ENCODE measurements at places on chromosomes 7 and 10.
A peak's percentile ranks its signal among the peaks of the same experiment; 100 is the strongest.

DNA sequence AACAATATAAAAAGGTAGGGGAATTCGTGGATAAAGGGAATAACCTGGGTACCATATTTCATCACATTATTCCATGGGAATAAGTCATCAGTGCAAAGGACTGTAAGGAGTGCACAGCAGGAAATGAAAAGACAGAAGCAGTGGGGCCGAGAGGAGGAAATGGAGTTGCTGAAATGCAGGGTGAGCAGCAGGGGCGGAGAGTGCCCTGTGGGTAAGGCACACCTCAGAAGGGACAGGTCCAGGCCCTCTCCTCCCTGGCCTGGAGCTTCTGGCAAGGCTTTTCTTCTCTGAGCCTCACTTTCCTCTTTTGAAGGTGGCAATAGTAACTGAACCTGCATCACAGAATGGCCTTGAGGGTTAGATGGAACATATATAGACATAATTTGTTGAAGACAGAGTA, 26.2 kb downstream of the IKZF1 start:
- DNase-seq = no peak

- DNase-seq = no peak
Measured at GRCh38 chr7:30321089-30321881, 36.9 kb downstream of the ZNRF2 start.

DNA sequence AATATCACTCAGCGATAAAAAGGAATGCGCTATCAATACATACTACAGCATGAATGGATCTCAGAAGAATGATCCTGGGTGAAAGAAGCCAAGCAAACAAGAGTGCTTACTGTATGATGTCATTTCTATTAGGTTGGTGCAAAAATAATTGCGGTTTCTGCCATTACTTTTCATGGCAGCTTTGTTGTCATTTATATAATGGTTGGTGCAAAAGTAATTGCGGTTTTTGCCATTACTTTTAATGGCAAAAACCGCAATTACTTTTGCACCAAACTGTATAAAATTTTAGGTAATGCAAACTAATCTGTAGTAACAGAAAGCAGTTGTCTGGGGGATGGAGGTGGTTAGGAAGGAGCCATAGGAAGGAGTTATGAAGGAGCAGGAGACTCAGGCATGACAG, 318.3 kb upstream of the ZMIZ1 start:
- DNase-seq = no peak

- DNase-seq = peak; percentile 12
Measured at GRCh38 chr7:35983626-35984025, 169.4 kb upstream of the EEPD1 start.

DNA sequence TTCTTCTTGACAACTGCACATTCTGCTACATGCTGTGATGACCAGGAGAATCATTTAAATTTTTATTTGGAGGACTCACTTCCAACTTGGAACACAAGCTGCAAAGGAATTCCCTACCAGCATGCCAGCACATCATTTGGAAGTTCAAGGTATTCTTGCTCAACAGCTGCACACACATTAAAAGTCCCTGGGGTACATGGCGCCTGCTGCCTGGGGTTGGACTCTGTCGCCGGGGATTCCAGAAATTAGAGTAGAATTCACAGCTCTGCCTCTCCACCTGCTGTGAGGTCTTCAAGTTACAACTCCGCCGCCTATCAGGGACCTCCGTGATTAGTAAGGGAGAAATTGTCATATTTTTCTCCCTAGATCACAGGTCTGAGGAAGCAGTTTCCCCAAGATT, 1.1 kb downstream of the ZNF32 start:
- no peak for DNase-seq

GRCh38 chr7:2954433-2954853, 89.2 kb downstream of the CARD11 start:
- DNase-seq = no peak

- no peak for DNase-seq
Measured at GRCh38 chr10:52040486-52040885, 273.6 kb upstream of the DKK1 start.

DNA sequence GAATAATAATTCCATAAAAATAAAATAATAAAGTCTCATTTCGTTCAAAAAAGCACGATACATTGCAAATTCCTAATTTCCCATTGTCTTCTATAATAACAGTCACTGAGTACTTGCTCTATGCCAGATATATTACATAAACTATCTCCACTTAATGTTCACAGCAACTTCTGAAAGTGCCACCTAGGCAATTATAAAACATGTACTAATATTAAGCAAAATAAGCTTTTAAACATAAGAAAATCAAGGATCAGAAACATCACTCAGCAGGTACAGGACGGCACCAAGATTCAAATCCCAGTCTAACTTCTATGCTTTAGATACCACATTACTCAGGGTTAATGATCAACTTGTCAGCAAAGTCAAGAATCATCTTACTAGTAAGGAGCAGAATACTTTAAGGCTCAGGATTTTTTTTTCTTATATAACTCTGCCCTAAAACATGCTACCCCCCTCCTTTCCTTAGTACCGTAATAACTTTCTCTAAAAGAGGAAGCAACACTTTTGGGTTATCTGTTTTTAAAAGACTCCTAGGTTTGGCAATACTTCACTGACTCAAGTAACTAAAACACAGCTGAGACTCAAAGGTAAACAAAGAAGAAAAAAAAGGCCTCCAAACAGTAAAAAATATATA, 51.3 kb downstream of the USP6NL start:
- peak; percentile 73 for DNase-seq

- DNase-seq = no peak
Measured at GRCh38 chr10:123879606-123880257, 11.9 kb downstream of the CPXM2 start.

DNA sequence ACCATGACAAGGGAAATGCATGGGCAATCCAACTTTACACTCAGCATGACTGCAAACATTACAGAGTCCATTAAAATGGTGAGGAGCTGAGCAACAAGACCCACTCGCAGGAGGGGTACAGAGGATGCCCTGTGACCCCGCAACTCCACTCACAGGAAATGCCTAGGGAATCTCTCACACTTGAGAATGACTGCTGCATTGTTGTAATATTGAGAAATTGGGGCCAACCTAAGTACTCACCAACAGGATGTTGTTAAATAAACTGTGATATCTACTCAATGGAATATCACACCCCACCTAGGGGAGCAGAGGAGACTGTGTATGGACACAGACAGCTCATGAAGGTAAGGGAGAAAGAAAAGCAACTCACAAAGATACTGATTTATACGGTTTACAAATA, 53.4 kb upstream of the CAMK2B start:
- DNase-seq = no peak

DNA sequence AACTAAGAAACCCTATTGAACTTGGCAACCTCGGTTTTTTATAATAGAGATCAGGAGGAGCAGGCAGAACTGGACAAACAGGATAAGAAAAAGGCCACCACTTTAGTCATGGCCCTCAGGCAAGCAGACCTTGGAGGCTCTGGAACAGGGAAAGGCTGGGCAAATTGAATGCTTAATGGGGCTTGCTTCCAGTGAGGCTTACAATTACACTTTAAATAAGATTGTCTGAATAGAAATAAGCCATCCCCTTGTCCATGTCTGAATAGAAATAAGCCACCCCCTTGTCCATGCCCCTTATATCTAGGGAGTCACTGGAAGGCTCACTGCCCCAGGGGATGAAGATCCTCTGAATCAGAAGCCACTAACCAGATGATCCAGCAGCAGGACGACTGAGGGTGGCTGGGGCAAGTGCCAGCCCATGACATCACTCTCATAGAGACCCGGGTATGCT, 40.6 kb downstream of the AKR1B15 start:
- DNase-seq = no peak

All from suppressor macrophage treated with lipopolysaccharide for 4 hours (primary cell).